GM13976 (cell line): ENCODE measurements at places on chromosomes 16 and 17.

DNA sequence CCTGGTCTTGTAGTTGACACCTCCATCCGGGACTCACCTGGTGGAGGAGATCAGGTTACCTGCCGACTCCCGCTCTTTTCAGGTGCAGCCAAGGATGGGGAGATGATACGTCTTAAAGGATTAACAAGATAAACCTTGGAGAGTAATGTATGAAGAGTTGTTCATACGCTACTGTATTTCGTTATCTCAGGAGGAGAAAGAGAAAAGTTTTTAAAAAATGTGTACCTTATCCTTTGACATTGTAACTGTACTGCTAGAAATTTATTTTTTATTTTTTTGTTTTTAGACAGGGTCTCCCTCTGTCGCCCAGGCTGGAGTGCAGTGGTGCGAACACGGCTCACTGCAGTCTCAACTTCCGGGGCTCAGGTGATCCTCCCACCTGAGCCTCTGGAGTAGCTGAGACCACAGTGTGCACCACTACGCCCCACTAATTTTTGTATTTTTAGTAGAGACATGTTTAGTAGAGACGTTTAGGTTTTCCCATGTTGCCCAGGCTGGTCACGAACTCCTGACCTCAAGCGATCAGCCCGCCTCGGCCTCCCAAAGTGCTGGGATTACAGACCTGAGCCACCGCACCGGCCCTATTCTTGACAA, 764 bp upstream of the SMURF2 start:
- no peak for DNase-seq

- peak; percentile 93 for DNase-seq
These were observed 379 bp upstream of the OTOP2 start for GRCh38 chr17:74923538-74924249.

GRCh38 chr16:66574531-66574930, 4.7 kb upstream of the CMTM2 start:
- no peak for DNase-seq

DNA sequence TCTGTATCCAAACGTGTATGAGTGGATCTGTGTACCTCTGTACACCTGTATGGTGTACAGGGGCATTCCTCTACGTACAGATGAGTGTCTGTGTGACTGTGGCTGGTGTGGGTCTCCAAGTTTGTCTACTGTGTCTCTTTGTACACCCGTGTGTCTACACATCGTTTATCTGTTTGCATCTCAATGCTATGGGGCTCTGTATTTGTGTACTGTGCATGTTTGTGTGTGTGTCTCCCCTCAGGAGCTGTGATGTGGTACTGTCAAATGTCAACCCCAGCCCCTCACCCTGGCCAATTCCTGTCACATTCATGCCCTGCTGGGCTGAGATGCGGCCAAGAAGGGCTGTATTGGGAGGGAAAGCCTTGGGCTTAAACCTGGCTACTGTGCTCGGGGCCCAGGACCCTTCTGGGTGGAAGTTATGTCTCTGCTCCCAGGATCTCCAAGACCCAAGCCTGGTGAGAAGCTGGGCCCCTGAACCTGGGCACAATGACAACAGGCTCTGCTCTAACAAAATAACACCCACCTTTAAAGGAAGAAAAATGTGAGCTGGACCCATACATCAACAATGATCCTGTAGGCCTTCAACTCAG, 3.5 kb upstream of the NAGS start:
- no peak for DNase-seq

DNA sequence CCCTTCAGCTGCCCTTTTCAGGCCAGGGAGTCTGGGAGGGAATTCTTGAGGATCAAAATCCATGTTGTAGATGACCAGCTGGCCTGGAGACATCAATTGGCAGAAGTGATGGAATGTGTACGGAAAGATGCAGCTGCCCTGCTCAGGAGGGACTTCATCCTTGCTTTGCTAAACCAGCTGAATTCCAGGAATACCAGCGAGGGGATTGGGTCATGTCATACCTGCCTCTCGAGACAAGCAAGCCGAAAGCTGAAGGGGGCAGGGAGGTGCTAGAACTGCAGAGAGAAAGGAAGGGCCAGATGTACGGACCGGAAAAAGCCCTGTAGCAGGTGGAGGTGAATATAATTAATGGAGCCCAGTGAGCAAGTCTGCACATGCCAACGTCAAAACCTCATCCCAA, 25.6 kb upstream of the NTN1 start:
- DNase-seq: no peak

DNA sequence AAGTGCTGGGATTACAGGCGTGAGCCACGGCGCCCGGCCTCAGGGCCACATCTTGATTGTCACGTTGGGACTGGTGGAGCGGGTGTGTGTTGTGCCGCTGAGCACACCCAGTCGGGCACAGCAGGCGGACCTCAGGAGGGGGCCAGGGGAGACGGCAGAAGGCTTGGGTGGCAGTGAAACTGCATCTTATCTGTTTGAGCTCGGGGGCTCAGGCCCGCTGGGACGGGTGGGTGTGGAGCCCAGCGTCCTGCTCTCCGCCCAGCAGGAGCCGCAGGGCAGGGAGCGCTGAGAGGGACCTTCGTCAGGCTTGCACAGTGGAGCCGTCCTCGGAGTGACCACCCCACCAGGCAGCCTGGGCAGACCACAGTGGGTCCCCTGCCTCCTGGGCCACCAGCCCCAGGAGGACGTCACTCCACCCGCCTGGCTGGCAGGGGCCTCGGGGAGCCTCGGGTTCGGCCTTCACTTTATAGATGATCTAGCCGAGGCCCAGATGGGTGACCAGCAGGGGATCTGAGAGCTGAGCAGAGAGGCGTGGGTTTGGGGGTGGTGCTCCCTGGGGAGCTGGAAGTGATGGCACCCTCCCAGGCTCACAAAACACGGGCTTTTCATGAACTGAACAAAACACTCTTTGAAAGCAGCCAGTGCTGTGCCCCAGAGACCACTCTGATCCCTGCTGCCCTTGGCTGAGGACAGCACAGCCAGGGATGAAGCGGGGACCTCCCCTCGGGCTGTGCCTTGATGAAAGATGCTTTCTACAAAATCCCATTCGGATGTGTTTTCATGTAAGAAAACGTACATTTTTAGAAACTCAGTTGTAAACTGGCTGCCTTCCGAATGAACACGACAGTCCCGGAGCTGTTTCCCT, 181.1 kb downstream of the SEC14L1 start:
- DNase-seq: no peak

- DNase-seq: no peak
These were observed 41.7 kb downstream of the DHRS7B start for GRCh38 chr17:21168555-21168865.

DNA sequence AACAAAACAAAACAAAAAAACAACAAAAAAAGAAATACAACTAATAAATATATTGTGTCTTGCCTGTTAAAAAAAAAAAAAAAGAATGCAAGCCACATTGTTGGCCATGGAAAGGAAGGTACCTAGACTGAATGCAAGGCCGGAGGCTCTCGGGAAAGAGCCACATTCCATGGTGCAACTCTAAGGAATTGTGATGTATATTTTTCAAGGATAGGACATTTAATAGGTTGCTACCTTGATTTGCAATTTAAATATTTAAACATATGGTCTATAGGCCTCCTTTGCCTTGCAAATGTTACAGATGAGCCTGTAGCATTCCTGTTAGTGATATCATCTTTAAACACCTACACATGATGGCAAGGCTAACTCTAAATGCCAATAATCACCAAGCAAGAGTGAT, 650.9 kb downstream of the TOX3 start:
- DNase-seq: no peak

DNA sequence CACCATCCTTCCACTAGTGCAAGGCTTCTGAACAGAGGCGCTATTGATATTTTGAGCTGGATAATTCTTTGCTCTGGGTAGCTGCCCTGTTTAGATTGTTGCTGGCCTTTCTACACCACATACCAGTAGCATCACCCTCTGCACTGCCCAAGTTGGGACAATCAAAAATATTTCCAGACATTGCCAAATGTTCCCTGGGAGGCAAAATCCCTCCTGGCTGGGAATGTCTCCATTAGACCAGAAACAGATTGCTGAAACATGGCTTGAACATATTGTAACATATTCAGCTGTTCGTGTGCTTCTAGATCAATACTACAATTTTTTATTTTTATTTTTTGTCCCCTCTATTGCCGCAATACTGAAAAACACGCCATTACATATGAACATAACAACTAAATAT, 174.6 kb downstream of the ABCA8 start:
- no peak for DNase-seq

DNA sequence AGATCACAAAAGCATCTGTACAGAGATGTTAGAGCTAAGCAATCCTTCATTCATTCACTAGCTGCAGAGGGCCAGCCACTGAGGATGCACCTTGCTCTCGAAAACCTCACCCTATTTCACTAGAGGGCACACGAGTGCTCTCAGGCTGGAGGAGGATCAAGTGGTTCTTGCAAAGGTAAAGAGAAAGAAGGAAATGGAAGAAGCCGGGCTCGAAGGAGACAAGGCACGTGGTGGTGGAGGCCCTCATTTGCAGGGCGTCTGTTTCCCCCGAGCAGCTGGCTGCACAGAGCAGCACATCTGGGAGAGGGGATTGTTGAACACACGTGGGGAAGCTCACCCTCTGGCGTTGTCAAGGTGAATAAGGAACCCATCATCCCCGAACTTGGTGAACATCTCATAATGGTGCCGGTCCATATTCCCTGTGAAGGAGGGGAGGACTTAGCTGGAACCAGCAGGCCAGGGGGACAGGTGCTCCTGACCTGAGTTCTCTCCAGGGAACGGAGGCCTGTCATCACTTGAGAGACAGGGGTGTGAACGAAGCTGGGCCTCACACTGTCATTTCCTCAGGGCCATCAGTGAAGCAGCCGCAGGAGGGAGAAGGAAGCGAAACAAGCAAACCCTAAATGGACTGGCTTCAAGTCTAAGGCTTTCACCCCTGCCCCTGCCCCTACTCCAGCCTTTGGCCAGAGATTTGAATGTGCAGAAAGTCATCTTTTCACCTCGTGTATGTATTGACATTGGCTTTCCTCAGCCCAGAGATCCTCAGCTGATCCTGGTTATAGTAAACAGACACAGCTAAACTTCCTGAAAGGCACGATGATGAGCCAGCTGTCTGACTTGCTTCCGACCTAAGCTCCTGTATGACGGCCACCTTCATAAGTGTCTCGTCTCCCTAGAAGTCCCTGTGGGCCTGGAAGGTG, 27.6 kb downstream of the PRKAR1A start:
- DNase-seq: no peak

GRCh38 chr16:88799569-88800276, 3.9 kb upstream of the CDT1 start:
- no peak for DNase-seq

DNA sequence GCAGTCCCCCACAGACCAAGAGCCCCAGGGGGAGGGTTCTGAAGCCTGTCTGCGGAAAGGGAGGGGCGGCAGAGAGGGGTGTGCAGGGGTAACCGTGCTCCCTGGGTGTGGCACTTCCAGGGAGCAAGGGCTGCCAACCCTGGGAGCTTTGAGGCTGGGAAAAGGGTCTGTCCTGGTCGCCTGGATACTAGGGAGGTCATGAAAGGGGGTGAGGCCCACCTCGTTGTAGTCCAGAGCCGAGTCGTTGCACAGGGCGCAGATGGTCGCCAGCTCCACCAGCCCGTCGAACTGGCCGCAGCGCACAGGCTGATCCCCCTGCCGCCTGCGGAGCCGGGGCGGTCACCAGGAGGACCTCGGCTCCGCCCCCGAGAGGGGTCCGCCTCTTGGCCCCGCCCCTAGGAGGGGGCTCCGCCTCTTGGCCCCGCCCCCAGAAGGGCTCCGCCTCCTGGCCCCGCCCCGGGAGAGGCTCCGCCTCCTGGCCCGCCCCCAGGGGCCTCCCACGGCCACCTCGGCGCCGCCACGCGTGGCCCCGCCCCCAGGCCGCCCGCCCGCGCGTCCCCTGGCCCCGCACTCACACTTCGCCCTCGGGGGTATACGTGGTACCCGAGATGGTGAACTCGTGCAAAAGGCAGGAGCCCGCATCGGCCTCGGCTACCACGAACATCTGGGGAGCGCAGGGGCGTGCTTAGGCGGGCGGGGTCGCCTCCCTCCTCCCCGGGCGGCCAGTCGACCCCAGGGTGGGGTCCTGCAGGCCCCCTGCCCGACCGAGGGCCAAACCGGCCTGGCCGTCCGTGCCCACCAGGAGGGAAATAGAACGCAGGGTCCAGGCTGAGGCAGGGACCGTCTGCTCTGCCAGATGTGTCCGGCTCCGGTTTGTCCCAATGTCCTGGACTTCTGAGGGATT, 19.5 kb downstream of the ATP2A3 start:
- peak; percentile 74 for DNase-seq

GRCh38 chr16:20850981-20851380, 44.7 kb downstream of the REXO5 start:
- DNase-seq: no peak

- DNase-seq: no peak
These were observed 1247.5 kb upstream of the CDH8 start for GRCh38 chr16:63283721-63284120.

- no peak for DNase-seq
These were observed 151.2 kb downstream of the CBLN1 start for GRCh38 chr16:49130397-49130796.

GRCh38 chr16:61435346-61435745, 600.9 kb downstream of the CDH8 start:
- DNase-seq: no peak

GRCh38 chr17:28896491-28896883, 1.0 kb downstream of the FLOT2 start:
- no peak for DNase-seq

DNA sequence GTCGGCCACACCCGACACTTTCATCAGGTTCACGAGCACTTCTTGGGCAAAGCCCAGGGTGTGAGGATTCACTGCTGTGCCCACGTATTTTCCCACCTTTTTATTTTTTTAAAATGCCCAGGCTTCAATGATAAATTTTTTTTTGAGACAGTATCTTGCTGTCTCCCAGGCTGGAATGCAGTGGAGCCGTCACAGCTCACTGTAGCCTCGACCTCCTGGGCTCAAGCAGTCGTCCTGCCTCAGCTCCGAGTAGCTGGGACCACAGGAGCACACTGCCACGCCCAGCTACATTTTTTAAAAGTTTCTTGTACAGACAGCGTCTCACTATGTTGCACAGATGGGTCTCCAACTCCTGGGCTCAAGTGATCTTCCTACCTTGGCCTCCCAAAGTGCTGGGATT, 17.8 kb downstream of the UTS2R start:
- no peak for DNase-seq

- DNase-seq: no peak
These were observed 70.4 kb downstream of the RPH3AL start for GRCh38 chr17:282000-282911.

DNA sequence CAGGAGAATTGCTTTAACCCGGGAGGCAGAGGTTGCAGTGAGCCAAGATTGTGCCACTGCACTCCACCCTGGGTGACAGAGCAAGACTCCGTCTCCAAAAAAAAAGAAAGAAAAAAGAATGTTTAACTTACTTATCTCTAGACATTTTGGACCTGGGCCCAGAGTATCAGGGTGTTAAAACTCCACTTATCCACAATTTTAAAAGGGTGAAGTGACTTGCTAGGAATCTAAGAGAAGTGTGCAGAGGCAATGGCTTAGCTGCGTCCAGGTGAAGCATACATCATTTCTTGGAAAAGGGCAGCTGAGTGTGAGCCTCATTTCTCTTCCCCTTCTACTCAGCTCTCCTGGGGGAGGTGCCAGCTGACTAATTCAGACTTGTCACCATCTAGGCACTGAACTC, 25.1 kb downstream of the ALDH3A2 start:
- no peak for DNase-seq

DNA sequence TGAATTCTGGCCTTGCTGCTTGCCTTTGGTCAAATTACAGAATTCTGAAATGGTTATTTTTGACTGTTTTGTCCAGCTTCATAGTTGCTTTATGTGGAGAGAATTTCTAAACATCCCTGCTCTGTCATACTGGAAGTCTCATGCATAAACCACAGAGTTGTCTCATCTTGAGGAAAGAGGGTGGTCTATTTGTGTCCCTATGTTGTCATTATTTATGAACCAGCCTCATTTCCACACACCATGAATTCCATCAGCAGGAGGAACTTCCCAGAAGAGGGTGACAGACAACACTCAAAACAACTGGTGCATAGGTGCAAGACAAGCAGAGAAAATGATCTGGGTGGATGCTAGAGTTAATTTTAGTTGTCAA, 525.8 kb upstream of the GOT2 start:
- DNase-seq: peak; percentile 9
